ENCODE measurements at places on chromosomes 2 and 18.

DNA sequence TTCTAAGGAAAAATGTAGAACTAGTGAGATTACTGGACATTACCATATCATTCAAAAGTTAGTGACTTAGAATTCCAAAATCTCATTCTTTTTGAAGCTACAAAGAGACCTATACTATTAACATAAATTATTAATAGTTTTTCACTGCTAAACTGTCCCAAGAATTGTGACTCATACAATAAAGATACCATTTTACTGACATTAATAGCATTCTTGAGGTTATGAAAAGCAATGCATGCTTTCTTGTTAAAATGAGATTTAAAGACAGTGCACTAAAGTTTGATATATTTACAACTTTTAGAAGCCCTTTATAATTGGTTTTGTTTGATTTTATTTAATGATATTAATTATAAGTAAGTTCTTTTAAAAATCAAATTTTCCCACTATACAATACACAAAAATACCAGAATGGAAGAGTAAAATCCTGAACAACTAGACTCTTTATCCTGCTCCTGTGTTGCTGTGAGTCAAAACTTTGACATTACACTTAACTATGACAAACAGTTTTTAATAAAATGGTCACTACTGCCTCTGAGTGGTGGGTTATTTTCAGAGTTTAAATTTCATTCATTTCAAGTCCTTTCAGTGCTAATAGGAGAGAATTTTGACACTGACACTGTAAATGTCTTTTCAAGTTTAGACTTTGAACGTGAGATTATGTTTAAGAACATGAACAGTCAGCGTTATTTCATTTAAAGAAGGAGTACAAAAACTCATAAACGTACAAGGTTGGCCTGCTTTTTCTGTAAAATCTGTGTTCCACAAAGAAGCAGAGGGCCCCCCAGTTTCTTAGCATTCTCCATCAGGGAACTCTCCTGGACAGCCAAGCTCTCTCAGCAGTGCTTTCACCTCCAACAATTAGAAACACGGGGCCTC, 54.5 kb downstream of the FAM124B start:
- DNase-seq: no peak

DNA sequence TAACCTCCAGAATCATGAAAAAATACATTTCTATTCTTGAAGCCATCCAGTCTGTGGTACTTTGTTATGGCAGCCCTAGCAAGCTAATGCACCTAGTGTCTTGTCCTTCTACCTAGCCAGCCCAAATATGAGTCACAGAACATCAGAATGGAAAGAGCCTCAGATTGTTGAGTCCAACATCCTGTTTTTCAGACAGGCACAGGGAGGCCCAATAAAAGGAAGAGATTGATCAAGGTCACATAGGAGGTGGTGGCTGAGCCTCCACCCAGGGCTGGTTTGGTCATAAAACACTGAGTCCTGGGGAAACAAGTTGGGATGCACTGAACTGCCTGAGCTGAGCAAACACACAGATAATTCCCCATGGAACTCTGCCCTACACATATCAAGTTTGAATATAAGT, 195.5 kb downstream of the TTC32 start:
- DNase-seq: no peak

DNA sequence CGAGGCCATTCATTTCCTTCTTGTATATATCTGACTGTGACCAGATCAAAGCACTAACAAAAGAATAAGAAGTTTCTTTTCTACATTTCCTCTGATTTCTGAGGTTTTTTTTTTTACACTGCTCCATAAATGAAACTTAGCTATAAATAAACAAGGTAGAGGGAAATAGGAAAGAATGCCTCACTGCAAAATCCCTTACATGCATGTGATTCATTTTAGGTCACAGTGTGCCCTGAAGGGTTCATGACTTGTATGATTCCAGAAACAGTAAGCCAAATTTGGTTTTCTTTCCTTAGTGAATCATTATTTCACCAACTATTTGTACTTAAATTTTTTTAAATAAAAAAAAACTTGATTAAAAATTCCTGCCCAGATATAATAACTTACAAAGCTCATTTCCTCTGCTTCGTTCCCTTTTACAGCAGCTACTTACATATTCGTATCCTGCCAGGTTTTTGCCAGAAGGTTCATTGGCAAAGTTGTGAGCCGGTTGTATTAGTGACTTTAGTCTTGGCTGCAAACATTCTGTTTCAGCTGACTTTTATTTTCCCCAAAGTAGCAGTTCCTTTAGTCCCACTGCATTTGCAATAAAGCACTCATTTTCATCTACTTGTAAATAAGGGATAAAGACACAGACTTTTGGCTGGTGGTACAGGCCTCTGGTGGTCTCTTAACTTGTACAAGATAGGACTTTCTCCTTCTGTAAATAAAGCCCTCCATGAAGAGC, 58.6 kb downstream of the LRP2 start:
- no peak for DNase-seq

DNA sequence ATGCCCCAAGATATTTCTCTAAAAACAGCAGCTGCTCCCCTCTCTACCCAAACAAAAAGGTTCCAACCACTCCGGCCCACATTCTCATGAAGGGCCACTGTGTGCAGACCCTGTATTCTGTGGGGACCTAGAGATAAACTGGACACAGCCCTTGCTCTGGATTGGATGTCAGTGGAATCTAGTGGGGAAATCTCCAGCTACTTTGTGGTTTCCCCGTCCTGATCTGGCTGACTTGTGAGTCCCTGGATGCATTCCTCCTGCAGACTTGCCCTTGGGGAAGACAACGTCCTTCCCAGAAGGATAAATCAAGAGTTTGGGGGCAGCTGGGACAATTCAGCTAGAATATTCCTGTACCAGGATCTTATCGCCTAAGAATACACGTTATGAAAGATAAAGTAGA, 151.1 kb downstream of the FSHR start:
- no peak for DNase-seq

GRCh38 chr18:26637324-26637723, 89.0 kb upstream of the KCTD1 start:
- no peak for DNase-seq

- DNase-seq: no peak
These were observed 612.4 kb downstream of the NYAP2 start for GRCh38 chr2:226011716-226012450.

GRCh38 chr2:36981911-36982310, 15.6 kb upstream of the STRN start:
- no peak for DNase-seq

DNA sequence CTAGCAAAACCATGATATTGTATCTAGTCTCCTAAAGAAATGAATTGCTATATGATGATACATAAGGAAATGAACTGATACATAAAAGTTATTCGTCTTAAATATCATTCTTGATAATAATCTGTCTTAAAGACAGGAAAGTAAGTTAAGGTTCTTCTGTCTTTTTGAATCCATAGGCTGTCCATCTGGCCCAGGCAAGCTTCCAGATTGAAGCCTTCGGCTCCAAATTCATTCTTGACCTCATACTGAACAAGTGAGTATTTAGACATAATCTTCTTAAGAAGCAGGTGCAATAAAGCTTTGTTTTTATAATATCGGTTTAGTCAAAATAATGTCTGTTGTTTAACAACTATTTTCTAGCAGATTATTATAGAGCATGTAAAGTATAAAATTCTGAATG, 37.7 kb downstream of the ADAM23 start:
- no peak for DNase-seq
